MV-4-11 (cell line): ENCODE measurements at places on chromosomes 5 and 9.
A peak's percentile ranks its signal among the peaks of the same experiment; 100 is the strongest.

GRCh38 chr9:90445391-90445790 is 197.2 kb downstream of the DIRAS2 start:
- DNase-seq, result no peak

- no peak for DNase-seq
Measured at GRCh38 chr9:71908825-71909224, 2.2 kb downstream of the ABHD17B start.

DNA sequence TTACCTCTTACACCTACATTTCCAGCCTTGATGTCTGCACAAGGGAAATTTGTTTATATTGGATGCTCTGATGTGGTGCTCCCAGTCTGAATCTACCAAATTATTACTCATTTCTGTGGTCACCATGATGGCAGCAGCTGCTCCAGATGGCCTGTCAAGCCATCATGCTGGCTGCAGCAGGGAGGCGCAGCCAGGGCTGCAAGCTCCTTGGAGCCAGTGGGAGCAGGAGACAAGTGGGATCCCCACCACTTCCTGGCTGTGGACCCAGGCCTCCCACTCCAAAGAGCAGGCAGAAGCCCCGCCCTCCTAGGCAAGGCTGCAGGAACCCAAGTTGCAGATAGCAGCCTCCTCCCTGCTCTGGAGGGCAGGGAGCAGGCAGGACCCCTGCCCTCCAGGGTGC is 241.1 kb upstream of the ATP10B start:
- no peak for DNase-seq

- no peak for DNase-seq
Measured at GRCh38 chr5:76376148-76376865, 26.8 kb upstream of the IQGAP2 start.

DNA sequence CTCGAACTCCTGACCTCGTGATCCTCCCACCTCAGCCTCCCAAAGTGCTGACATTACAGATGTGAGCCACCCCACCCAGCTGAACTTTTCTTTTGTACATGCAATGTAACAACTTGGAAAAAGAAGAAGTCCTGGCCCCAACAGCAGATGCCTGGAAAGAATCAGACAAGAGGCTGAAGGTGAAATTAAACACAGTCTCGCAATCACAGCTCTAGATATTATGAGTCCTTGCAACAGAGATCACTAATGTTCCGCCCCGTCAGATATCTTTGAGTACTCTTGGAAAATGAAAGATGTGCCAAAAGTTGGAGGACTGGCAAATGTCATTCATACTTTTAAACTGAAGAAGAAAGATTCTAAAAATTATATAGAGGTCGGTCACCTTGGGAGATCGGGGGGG is 254.3 kb downstream of the GLIS3 start:
- DNase-seq, result no peak

- DNase-seq, result peak; percentile 88
Measured at GRCh38 chr9:81787747-81788632, 98.6 kb upstream of the TLE1 start.

DNA sequence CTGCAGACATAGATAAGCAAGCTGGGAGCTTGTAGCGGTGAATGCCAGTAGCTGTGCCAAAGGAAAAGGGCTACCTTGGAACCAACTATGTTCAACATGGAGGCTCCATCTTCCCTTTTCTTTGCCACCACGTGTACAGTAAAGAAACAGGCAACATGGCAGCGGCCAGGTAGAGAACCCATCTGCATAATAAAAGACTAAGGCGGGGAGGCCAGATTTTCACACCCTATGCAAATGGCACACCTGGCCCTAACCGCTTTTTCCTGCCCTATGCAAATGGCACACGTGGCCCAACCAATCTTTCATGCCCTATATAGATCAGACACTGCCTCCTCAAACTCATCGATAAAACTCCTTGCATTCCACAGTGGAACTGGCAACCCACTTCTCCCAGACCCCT is 477.5 kb upstream of the EDIL3 start:
- no peak for DNase-seq
